CD4-positive, alpha-beta memory T cell (primary cell): ENCODE measurements at places on chromosomes 16 and 17.

- no peak for DNase-seq
Measured at GRCh38 chr17:70989280-70989679, 819.9 kb downstream of the KCNJ2 start.

GRCh38 chr16:30457256-30457655 is 11.6 kb upstream of the SEPHS2 start:
- no peak for DNase-seq

DNA sequence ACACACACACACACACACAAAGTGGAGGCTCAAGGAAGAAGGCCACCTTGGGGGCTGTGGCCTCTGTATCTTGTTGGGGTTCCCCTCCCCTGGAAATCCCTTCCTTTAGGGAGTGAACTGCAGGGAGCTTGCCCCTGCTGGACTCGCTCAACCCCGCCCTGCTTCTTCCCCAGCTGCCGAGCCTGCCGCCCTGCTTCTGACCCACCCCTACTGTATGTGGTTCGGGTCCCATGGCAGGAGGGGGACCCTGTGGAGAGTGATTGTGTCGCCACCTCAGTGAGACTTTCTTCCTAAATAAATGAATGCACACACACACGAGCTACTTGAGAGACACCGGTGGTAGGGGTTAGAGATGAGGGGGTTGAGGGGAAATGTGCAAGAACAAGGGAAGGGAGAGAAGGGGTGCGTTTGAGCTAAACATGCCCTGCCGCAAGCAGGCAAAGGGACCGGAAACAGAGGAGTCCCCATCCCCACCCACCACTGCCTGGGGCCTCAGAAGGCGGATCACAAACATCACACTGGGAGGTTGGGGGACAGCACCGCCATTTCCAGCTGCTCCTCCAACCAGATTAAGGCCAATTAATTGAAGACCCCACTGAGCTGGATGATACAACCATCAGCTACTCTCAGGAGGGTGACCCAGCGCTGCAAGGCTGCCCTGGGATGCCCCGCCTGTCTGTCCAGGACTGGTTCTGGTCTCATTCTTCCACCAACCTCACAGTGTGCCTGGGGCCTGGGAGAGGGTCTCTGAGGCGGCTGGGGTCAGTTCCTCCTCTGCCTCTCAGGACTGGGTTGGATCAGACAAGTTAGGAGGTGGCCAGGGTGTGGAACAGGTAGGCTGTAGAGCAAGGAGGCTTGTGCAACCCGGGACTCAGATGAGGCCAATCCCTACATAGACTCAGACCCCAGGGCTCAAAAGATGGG is 98.9 kb downstream of the SDK2 start:
- DNase-seq = no peak

GRCh38 chr16:56728980-56729734 is 772 bp upstream of the NUP93 start:
- DNase-seq = no peak

GRCh38 chr16:67459066-67459860 is 21.7 kb downstream of the ATP6V0D1 start:
- no peak for DNase-seq

DNA sequence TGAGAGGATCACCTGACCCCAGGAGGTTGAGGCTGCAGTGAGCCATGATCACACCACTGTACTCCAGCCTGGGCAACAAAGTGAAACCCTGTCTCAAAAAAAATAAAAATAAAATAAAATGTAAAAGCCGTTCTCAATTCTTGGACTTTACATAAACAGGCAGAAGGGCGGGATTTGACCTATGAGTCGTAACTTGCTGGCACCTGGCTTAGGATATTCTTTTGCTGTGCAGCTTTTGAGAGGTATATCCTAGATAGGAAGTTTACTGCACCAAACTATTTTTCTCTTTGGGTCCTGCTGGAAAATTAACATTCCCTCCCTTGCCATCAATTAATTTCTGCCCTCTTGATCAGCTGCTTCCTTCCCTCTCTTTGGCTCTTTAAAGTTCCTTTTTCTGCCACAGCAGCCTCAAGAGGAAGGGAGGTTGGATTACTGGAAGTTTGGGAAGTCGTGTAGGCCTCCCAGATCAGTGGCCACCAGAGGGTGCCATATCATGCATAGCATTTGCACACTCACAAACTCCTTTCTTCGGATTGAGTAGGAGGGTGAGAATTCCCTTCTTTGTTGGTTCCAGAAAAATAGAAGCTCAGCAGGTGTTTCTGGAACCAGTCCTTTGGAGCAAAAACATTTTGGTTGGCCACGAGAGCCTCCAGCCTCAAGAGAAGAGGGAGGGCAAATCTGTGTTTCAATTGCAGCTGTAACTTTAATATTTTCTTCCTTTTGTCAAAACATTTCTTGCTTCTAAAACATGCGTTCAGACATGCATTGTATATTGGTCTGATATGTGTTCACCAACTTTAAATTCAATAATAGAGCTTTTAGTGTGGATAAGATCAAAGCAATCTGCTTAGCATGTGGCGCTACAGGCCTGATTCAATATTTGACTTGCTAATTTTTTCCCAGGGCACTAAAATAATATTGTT is 147.3 kb downstream of the CCDC182 start:
- no peak for DNase-seq

- no peak for DNase-seq
Measured at GRCh38 chr16:65327346-65327745, 205.5 kb upstream of the CDH11 start.
